Stimulated activated CD4-positive, alpha-beta T cell treated with anti-CD3 and anti-CD28 coated beads, Interleukin-4, amount 100 ng/mL, for 4 hours (primary cell): ENCODE measurements at places on chromosomes 1 and 21.

- no peak for DNase-seq
Observed at GRCh38 chr1:154306151-154306550, 14.7 kb upstream of the AQP10 start.

- no peak for DNase-seq
Observed at GRCh38 chr1:36691374-36691773, 208.7 kb upstream of the CSF3R start.

DNA sequence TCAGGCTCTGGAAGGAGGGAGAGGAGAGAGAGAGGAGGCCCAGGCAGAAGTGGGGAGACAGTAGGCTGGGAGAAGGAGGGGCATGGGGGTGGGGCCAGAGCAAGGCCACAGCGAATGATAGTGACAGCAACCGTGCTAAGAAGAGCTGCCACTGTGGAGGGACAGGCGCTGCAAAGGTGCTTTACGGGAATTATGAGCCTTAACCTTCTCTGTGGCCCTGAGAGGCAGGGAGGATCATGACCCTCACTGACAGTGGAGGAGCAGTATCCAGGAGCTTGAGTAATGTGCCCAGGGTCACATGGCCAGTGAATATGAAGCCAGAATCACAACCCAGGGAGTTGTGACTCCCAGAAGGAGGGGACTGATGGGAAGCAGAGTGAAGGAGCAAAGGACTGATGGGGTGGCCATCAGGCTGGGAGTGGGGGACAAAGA is 53.4 kb upstream of the RPL11 start:
- DNase-seq = no peak

DNA sequence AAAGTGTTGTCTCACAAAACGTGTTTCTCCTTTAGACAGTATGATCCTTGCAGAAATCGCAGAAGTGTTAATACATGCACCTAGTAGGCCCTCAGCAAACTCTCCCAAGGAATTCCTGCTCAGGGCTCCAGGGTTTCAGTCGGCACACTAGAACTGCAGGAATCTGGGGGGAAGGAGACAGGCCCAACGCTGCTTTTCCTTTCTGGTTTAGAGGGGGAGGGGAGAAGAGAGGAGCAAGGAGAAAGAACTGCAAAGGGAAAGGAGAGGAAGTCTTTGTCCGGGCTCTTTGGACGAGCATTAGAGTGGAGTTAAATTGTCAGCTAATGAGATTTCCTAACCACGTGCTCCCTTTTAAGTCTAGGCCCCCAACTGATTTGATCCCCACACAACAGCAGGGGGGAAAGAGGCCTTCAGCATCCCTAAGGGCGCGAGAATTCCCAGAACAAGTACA is 103.7 kb upstream of the SOD1 start:
- no peak for DNase-seq

GRCh38 chr1:21278860-21279845 is 11.1 kb downstream of the ECE1 start:
- DNase-seq = no peak

GRCh38 chr1:65344171-65344814 is 35.0 kb downstream of the DNAJC6 start:
- no peak for DNase-seq

DNA sequence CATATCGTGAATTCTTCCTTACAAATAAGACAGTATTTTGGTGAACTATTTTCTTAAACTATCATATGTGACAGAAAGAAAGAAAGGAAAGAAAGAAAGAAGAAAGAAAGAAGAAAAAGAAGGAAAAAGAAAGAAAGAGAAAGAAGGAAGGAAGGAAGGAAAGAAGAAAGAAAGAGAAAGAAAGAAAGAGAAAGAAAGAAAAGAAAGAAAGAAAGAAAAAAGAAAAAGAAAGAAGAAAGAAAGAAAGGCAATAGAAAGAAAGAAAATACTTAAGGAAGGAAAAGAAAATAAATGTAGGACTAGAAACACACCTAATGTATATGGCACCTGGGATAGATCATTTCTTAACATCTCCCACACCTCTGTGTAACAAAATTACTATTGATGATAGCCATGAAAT is 120.4 kb downstream of the PLA2G4A start:
- no peak for DNase-seq

DNA sequence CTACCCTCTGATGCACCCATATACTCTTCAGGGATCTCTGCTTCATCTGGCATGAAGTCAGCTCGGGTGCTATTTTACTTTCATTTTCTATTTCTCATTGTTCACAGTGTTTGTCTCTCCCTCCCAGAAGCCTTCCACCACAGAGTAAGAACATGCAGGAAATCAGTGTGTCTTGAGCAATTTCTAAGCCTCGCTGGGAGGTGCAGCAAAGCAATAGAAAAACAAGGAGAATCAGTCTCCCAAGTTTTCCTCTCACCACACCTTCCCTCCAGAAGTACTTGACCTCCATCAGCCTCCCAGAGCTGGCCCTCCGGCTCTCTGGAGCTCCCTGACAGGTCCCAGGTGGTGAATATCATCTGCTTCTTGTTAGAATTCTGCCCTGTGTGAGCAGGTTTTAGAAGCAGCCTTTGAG is 594.7 kb upstream of the CAMK1G start:
- no peak for DNase-seq

GRCh38 chr1:226494092-226494609 is 54.4 kb upstream of the STUM start:
- no peak for DNase-seq

DNA sequence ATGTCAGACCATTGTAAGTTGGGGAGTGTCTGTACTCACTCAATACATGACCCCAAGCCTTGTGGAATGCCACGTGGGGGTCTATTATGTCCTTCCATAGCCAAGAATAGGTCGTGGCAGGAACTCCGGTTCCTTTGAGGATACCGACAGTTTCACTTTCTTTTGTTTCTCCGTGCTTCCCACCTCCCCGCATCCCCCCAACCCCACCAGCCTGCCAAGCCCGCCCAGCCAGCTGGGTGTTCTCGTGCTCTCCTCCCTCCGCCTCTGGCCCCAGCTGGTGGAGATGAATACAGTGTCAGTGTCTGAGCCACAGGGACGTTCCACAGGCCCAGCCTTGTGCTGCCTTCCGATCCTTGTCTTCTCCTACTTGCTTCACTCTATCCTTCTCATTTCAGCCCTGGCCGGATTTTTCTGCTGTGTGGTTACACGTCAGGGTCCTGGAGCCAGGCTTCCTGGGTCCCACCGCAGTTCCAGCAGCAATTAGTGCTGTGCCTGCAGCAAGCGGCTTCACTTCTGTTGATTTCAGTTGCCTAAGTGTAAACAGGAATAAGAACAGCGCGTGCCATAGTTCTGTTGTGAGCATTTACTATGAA is 4.1 kb upstream of the AGTRAP start:
- no peak for DNase-seq

DNA sequence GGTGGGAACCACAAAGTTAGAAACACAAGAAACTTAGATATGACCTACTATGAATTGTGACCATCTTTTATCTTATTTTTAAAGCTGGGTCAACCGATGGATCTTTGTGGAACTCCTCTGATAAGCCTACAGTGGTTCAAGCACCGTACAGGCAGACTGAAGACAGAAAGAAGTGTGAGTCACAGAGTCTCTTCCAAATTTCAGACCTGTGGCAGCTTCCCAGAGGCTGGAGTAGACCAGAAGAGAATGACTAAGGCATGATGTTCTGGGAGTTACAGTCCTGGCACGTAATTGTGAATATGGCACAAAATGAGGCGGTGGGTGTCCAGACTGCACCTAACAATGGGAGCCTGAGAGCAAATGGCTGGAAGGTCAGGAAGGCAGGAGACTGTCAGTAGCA is 70.0 kb downstream of the LMO4 start:
- no peak for DNase-seq

DNA sequence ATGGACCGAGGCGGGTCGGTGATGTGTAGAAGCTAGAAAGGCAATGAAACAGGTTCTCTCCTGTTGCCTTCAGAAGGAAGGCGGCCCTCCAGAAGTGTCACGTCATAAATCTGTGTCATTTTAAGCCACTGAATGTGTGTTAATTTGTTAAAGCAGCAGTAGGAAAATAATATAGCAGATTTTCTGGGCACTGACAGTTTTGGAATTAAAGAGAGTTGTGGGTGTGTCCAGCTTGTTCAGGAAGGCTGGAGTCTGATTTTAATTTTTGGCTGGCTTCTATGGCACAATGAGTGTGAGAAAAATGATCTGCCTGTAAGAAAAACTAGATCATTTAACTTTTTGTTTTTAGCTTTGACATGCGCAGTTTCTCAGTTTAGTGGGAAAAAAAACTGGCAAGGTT is 177.3 kb downstream of the EDEM3 start:
- DNase-seq = no peak

DNA sequence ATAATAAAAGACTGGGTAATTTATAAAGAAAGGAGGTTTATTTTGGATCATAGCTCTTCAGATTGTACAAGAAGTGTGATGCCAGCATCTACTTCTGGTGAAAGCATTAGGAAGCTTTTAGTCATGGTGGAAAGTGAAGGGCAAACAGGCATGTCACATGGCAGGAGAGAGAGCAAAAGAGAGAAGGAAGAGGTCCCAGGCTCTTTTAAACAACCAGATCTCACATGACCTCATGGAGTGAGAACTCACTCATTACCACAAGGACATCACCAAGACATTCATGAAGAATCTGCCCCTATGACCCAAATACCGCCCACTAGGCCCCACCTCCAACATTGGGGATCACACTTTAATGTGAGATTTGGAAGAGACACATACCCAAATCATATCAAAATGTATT is 10.0 kb downstream of the RPTN start:
- no peak for DNase-seq

DNA sequence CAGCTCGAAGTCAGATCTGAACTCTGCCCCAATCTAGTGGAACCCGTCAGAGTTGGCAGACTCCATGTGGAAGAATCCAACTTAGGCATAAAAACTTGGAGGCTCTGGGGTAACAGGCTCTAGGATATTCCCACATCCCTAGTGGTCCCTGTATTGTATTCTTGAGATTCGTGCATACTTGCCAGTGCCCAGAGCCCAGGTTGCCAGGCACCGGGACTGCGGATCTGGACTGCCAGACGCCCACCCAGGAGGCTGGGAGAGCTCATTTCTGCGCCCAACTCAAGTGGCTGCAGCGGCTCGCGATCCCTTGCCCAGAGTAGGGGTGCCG is 1.1 kb downstream of the GRIK1 start:
- no peak for DNase-seq

GRCh38 chr21:31786164-31786920 is 54.4 kb upstream of the SCAF4 start:
- DNase-seq = no peak

DNA sequence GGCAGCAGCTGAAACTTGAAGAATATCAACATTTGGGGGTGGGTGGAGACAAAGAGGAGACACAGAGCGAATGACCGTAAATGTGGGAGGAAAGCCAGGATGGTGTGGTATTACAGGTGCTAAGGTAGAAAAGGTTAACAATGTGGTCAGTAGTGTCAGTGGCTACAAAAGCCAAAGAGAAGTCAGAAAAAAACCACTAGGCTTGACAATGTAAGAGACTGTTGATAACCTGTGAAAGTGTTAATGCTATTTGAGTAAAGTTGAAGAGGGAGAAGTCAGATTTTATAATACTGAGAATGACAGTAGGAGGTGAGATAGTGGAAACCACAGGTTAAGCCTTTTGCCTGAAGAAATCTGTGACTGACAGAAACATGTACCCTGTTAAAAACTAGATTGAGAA is 120.8 kb downstream of the CLEC20A start:
- no peak for DNase-seq

- DNase-seq = no peak
Observed at GRCh38 chr1:6918925-6919511, 133.8 kb downstream of the CAMTA1 start.

DNA sequence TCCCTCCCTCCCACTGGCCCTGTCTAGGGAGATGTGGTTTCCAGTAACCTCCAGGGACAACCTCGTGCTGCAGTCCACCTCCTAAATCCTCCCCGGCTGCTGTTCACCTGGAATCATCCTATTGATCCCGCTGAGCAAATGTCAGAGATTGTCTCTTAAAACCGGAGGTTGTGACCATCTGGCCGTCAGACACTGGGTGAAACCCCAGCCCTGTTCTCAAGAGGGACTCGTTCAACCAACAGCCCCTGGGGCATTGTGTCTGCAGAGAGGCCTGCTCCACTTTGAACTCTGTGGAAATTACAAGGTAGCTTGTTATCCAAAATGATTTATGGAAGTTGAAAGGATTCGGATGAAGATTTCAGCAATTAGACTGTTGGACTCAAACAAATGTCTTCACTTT is 498.0 kb downstream of the MATN1 start:
- DNase-seq = no peak

DNA sequence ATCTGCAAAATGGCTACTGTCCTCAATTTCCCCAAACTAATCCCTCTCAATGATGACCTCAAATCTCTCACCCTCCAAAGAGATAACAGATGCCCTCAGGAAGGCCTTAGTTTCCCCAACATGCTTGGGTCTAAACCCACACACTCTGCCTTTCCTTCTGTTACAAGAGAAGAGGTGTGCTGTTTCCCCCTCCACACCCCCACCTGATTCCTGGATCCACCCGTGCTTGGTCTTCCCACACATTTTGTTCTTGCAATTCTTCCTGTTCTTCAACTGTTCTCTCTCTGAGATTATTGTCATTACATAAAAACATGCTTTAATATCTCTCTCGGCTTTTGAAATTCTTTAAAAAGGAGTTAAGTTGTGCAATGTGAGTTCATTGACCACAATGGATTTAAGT is 5.7 kb upstream of the CBR3 start:
- no peak for DNase-seq

DNA sequence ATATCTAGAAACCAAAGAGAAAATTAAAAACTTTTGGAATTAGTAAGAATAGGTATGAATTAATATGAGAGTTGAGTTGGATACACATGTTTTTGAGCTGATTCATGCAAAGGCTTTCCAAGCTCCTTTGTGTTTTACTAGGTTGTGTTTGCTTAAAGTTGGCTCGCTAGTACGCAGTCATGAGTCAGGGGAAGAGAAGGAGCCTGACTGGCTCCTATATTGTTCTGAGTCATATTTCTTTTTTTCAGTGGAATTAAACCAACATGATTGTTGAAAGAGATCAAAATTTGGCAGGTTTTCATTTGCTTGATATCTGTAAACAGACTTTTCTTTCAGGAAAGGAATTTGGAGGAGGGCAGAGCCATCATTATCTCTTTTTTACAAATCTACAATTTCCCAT is 66.7 kb downstream of the MAGI3 start:
- no peak for DNase-seq

DNA sequence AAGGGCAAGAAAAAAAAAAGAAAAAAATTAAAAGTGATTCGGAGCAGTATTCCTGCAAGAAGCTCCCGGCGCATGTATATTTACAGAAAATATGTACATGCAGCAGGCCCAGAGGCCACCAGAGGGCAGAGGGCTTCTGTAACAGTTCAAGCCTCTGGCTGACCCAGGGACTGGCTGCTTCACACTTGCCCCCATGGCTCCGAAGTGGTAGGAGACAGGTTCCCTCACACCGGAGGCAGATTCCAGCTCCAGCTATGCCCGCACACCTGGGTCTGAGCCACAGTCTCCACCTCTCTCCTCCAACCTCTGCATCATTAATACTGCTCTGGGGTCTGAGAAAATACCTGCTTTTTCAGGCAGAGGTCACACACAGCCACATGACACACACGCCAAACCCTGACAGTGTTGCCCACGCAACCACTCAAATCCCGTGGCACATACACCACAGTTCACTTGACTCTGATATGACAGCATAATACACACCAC is 2.2 kb upstream of the ARHGAP30 start:
- DNase-seq = peak; percentile 38
